ENCODE measurements at places on chromosomes 12 and 14.
A peak's percentile ranks its signal among the peaks of the same experiment; 100 is the strongest.

GRCh38 chr14:58430156-58430555, 2.6 kb downstream of the KIAA0586 start:
- peak; percentile 70 for DNase-seq

GRCh38 chr14:84581041-84581440, 948.9 kb upstream of the FLRT2 start:
- DNase-seq, result no peak

DNA sequence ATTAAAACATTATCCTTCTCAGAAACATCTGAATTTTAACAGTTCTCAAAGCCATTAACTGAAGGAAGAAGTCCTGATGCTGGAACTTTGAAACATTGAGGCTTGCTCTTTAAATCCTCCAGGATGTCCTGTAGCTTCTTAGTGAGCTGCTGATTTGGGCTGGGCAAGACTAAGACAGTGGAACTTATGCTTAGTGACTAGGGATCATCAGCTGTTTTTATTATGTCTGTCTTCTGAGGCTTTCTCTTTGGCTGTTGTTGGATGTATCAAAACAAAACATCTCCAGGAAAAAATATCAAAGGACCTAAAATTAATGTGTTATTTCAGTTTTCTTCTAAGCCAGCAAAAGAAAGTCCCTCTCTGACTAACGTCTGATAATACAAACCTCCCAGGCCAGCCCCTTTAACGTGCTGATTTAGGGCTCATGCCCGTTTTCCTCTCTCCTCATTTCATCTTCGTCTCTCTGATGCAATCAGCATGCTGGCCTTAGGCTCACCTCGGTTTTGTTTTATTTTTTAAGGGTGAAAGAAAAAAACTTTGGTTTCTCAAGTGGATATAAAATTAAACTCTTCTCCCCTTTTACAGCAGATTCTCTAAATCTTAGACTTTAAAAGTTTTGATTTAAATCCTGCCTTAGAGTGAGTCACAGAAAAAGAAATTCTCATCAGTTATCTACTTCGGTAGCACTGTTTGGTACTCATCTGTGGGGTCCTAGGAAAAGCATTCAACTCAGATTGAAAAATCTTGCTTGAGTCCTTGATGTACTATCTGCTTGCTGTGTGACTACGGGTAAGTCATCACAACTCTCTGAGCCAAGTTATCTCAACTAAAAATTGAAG, 106.2 kb upstream of the CCDC91 start:
- peak; percentile 48 for DNase-seq

DNA sequence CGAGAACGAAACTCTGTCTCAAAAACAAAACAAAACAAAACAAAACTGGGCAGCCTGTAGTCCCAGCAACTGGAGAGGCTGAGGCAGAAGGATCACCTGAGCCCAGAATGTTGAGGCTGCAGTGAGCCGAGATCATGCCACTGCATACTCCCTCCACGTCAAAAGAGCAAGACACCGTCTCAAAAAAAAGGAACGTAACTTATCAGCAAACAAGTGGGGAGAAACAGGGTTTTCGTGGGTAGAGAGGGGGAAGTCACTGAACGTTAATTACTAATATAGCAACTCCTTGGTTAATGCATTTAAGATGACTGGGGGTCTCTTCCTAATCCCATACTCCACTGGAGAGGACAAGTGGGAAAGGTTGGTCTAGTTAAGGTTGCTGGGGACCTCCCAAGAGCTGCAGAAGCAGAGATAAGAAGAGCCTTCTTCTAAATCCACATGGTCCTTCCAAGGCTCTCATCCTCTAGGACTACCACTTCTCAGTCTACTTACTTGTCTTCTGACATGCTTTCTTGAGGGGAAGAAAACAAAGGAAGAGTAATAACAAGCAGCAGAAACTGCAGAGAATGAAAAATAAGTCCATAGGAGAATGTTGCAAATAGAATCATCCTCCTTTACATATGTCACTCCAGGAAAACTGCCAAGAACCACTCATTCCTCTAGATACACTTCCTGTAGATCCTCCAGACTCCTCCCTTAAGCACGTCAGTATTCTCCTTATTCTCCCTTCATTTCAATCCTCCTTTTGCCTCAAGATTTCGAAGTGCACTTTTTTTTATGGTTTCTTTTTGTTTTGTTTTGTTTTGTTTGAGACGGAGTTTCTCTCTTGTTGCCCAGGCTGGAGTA, 5.8 kb downstream of the NUMB start:
- DNase-seq, result peak; percentile 96

DNA sequence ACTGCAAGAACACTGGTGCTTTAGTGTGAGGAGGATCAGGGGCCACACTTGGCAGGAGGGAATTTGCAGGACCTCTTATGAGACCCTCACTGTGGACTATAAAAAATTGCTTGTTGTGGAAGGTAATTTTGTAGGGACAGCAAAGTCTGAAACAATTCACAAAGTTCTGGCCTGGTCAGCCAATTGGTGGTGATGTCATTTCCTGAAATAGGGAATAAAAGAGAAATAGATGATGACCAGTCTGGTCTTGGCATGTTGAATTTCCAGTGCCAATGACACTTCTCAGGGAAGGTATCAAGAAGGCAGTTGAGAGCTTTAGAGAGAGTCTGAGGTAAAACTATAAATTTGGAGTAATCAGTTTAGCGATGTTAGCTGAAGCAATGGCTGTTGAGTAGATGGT, 129.3 kb upstream of the LMNTD1 start:
- peak; percentile 25 for DNase-seq

- DNase-seq, result peak; percentile 57
Measured at GRCh38 chr12:29844667-29845066, 60.9 kb upstream of the TMTC1 start.

DNA sequence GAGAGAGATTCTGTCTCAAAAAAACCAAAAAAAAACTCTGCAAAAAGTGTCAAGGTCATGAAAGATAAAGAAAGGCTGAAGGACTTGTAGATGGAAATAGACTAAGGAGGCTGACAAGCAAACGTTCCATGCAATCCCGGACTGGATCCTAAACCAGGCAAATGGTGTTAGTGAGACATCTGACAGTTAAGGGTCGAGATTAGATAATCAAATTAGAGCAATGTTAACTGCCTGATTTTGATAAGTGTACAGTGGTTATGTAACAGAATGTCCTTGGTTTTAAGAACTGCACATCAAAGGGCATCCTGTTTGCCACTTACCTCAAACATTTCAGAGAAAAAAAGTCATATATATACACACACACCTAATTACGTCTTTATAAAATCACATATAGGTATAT, 3.5 kb upstream of the RAN start:
- no peak for DNase-seq

- DNase-seq, result peak; percentile 85
Measured at GRCh38 chr12:6341417-6342139, at the start of gene TNFRSF1A. TNFRSF1A (minus strand) TSS chr12:6342076; CDS start chr12:6341814, 262 bp downstream.
